ENCODE measurements at places on chromosomes 7 and 10.

GRCh38 chr7:70354409-70355169 is 756.3 kb downstream of the AUTS2 start:
- no peak for DNase-seq

GRCh38 chr7:2929321-2930201 is 85.5 kb upstream of the GNA12 start:
- DNase-seq: no peak

GRCh38 chr7:129094501-129094900 is 39.6 kb upstream of the TNPO3 start:
- DNase-seq: no peak

- no peak for DNase-seq
These were observed 4.6 kb downstream of the CHST3 start for GRCh38 chr10:71968553-71969474.

DNA sequence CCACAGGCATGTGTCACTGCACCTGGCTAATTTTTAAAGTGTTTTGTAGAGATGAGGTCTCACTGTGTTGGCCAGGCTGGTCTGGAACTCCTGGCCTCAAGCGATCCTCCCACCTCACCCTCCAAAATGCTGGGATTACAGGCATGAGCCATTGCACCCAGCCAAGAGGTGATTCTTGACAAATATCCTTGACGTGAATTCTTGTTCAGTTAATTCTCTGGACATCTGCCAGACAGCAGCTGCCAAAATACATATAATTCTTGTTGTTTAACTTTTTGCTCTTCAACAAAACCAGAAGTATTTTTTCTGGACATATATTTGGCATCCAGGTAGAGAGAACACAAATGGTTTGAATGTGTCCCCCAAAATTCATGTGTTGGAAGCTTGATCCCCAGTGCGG is 3.2 kb downstream of the ACADSB start:
- no peak for DNase-seq

GRCh38 chr10:62616885-62617590 is 187.5 kb upstream of the ADO start:
- no peak for DNase-seq

DNA sequence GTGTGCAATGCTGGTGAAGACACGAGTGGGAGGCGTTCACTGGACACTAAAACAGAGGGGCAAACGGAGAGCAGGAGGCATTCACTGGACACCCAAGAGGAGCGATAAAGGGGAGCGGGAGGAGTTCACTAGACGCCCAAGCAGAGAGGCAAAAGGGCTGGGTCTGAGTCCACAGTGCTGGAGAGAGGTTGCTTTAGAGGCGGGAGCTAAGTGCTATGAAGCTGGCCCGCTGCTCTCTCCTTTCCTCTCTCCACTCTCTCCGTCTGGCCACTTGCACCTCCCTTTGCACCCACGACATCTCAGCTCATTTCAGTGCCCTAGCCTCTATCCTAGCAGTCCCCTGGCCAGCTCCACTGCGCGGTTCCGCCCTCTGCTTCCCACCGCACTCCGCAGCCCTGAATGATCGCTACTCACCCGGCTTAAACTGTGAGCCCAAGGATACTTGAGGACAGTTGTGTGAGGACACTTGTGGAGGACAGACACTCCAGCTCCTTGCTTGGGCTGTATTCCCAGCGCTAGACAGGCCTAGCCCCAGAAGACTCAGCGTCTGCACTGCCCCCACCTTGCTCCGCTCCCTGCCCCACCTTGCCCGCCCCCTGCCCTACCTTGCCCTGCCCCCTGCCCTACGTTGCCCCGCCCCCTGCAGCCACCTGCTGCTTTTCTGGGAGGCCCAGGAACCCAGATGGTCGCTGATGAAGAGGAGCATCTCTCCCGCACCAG is 78.8 kb upstream of the CPXM2 start:
- no peak for DNase-seq

- no peak for DNase-seq
These were observed 28.1 kb upstream of the NAMPT start for GRCh38 chr7:106312906-106313305.

GRCh38 chr7:84104826-84105225 is 89.8 kb downstream of the SEMA3A start:
- no peak for DNase-seq
